Left colon (tissue), 2 donors: ENCODE measurements at places on chromosomes 16 and 17. TPM values are rescaled to one million over a fixed set of nuclear protein-coding genes. Genes with fewer than 3 reads are reported as not detected.

GRCh38 chr16:14510581-14510938, 119.5 kb downstream of the PARN start:
- DNase-seq: no peak

DNA sequence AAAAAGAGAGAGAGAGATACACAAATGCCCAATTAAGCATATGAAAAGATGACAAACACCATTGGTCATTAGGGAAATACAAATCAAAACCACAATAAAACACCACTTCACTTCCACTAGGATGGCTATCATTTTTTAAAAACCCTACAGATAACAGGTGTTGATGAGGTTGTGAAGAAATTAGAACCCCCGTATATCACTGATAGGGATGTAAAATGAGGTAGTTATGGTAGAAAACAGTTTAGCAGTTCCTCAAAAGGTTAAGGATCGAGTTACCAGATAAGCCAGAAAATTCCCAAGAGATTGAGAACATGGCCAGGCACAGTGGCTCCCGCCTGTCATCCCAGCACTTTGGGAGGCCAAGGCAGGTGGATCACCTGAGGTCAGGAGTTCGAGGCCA, 2.8 kb downstream of the P2RX5 start:
- DNase-seq: no peak

Gene ATP2A3
- 276 TPM for total RNA-seq

DNA sequence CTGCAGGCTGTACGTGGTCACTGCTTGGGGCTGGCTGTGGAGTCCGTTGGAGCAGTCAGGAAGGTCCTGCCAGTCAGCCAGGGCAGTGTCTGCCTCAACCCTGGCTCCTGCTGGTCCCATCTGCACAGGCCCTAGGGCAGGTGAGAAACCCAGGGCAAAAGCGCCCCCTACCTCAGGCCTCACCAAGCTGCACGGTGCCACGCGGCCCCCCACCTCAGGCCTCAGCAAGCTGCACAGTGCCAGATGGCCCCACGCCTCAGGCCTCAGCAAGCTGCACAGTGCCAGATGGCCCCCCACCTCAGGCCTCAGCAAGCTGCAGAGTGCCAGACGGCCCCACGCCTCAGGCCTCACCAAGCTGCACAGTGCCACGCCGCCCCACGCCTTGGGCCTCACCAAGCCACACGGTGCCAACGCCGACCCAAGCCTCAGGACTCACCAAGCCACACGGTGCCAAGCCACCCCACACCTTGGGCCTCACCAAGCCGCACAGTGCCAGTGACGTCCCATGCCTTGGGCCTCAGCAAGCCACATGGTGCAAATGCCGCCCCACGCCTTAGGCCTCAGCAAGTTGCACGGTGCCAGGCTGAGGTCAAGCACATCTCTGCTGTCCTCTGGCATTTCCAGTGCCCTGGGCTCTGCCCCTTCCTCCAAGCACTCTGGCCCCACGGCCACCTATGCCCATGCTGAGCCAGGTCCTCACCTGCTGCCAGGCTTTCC, 5.5 kb downstream of the TMEM204 start:
- DNase-seq: no peak

GRCh38 chr16:28974007-28974436, 556 bp upstream of the SPNS1 start:
- DNase-seq: peak; percentile 71

Gene CDK3
- total RNA-seq: 12.4 TPM

GRCh38 chr17:74960570-74961342, 11.8 kb downstream of the HID1 start:
- DNase-seq: no peak
